ENCODE measurements at places on chromosomes 6 and 20. TPM values are rescaled to one million over a fixed set of nuclear protein-coding genes. Genes with fewer than 3 reads are reported as not detected.

GRCh38 chr20:46709055-46709458 is 392 bp upstream of the SLC2A10 start:
- no peak for DNase-seq

DNA sequence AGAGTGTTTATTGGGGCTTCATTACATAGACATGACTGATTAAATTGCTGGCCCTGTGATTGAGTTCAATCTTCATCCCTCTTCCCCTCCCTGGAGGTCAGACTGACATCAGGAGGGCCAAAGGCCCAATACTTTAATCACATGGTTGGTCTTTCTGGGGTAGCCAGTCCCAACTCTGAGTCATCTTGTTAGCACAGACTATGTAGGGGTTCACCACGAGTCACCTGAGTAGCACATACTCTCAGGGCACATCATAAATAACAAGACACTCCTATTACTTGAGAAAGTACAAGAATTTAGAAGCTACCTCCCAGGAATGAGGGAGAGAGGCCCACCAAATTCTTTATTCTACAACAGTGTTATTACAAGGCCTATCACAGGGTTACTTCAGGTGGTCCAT is 11.3 kb downstream of the GINS1 start:
- no peak for DNase-seq

DNA sequence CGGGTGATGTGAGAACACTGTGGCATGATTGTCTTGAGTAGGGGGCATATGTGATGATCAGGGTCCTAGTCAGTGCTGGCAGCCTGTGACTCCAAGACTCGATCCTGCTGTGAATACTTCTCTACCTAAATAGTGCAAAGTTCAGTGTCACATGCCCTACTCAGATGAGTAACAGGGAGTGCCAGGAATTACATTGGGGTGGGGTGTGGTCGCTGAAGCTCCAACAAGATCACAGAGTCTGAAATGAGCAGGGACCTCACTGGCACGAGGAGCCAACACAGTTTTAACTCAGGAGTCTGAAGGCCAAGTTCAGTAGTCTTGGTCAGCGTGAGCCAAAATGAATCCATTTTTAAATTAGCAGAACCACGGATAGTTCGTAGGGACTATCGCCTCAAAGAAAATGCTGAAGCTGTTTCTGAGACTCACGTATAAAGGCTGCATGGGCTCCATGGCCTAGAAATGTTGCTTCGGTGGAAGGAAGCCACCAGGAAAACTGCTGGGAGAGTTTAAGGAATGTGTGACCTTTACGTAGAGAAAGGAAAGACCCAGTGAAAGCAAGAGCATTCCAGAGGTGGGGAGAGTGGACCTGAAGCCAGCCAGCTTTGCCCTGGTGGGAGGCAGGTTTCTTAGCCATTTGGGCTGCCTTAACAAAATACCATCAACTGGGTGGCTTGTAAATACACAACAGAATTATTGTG is 72.2 kb downstream of the RPP40 start:
- DNase-seq = no peak

DNA sequence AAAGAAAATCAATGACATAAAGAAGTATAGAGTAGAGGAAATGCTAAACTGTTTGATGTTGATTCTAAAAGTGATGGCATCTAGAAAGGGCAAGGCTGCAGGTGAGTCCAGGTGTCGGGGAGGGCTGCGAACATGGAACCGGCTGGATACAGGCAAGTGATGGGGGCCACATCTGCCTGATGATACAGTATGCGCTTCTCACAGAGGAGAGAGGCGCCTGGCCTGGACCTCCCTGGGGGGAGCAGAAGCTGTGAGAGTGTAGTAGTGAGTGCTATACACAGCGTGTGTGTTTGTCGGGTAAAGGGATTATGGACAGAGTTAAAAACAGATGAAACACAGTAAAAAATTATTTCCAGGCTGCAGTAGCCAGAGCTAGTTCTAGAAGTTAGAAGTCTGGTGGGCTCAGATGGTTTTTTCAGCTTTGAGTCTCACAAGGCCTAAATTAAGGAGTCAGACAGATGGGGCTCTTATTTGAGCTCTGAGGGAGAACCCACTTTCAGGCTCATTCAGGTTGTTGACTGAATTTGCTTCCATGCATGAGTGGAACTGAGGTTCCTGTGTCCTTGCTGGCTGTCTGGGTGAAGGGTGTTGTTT is 195.8 kb upstream of the ARG1 start:
- no peak for DNase-seq

- peak; percentile 93 for DNase-seq
Measured at GRCh38 chr6:134175532-134176263, 123.3 kb upstream of the SLC2A12 start.

DNA sequence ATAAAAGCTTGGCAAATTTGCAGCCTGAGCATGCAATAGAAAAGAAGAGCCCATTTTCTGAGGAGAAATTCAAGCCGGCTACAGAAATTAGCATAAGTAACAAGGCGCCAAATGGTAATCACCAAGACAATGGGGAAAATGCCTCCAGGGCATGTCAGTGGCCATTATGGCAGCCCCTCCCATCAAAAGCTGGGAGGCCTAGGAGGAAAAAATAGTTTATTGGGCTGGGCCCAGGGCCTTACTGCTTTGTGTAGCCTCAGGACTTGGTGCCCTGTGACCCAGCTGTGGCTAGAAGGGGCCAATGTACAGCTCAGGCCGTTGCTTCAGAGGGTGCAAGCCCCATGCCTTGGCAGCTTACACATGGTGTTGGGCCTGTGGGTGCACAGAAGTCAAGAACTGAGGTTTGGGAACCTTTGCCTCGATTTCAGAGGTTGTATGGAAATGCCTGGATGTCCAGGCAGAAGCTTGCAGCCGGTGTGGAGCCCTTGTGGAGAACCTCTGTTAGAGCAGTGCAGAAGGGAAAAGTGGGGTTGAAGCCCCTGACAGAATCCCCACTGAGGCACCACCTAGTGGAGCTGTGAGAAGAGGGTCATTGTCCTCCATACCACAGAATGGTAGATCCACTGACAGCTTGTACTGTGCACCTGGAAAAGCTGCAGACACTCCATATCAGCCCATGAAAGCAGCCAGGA is 328.5 kb upstream of the MAP3K7 start:
- no peak for DNase-seq

DNA sequence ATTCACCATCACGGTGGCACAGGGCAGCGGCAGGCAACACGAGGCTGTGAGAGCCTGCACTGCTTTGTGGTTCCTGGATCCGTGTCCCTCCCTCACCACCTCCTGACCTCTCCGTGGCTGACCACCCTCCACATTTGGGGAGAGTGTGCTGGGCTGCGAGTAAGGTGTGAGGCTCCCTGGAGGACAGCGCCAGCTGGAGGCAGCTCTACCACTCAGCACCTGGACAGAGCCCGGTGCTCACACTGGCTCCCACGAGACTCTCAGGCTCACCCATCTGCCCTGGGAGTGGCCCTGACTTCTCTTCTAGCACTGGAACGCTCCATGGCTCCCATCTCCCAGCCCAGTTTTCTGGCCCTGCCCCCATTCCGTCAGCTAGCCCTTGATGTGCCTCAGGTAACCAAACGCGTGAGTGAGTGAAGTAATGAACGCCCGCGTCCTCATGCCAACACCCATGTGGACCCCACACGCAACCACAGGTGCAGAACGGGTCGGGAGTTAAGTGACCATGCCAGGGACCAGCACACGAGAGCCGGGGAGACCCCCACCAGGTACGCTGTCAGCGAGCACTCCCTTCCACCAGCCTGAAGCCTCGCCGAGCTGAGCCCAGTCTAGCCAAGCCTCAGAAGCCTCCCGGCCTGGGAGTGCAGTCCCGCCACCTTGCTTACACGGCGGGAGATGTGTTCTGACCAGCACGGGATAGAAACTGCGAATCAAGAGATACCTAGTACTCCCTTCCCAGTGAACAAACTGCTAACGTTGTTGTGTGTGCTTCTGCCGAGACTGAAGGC is 137.2 kb downstream of the WDR27 start:
- no peak for DNase-seq

GRCh38 chr20:47196091-47197081 is 160.1 kb downstream of the ZMYND8 start:
- peak; percentile 88 for DNase-seq

GRCh38 chr6:71011871-71012371 is 55.1 kb upstream of the B3GAT2 start:
- no peak for DNase-seq

GRCh38 chr6:118661831-118662230 is 10.4 kb upstream of the CEP85L start:
- no peak for DNase-seq

- DNase-seq = no peak
Measured at GRCh38 chr6:145551164-145551563, 184.2 kb downstream of the EPM2A start.

GRCh38 chr20:36744764-36745191 is 1.1 kb downstream of the NDRG3 start:
- DNase-seq = peak; percentile 55

Gene ANGPT4
- total RNA-seq = not detected

Gene MYB
- total RNA-seq = 0.14 TPM

Gene LINC00237
- not detected for total RNA-seq

Gene MUCL3
- not detected for total RNA-seq

Gene ISM1
- 0.23 TPM for total RNA-seq
